ENCODE measurements at places on chromosomes 12 and 14.
A peak's percentile ranks its signal among the peaks of the same experiment; 100 is the strongest.

DNA sequence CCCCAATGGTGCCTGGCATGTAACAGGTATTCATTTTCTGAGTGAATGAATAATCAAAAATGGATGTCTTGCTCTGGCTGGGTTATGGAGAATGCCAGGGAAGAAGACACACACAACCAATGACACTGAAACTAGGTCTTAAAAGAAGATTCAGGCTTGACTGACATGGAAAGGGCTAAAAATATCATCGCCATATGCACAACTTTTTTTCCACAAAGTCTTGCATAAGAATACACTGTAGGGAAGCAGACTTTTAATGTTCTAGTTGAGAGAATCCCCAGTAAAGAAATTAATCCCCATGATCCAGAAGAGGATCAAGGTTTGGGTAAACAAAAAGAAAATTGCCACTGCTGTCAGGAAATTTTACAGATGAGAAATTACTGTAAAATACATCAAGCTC lies 116.4 kb downstream of the SLC2A13 start:
- DNase-seq = no peak

DNA sequence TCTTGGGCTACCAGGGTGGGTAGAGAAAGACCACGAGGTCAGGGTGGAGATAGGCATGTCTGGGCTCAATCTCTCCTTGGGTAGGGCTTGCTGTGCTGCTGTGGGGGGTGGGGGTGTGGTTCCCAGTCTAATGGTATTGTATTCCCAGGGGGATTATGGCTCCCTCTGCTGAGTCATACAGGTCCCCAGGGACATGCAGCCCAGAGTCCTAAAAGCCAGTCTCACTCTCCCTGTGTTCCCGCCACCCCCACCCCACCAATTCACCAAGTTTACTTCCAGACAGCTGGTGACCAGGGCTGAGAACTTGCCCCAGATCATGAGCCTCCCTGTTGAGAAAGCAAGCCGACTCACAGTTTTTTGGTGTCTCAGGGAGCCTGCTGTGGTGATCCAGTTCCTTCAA lies 367.6 kb downstream of the C12orf75 start:
- no peak for DNase-seq

- DNase-seq = no peak
Observed at GRCh38 chr12:106975993-106976658, 10.8 kb downstream of the MTERF2 start.

GRCh38 chr12:12718853-12719252 lies 1.7 kb downstream of the CDKN1B start:
- no peak for DNase-seq

- no peak for DNase-seq
Observed at GRCh38 chr12:109797905-109798669, 35.1 kb downstream of the TRPV4 start.

- peak; percentile 63 for DNase-seq
Observed at GRCh38 chr12:59113831-59114615, 193.7 kb upstream of the LRIG3 start.

- DNase-seq = no peak
Observed at GRCh38 chr12:120239776-120240494, 25.6 kb downstream of the PXN start.

GRCh38 chr12:124420041-124420995 lies 125.4 kb downstream of the RFLNA start:
- no peak for DNase-seq

- DNase-seq = no peak
Observed at GRCh38 chr14:89256951-89257350, 160.1 kb downstream of the FOXN3 start.

Measured in dorsolateral prefrontal cortex (tissue), 122 donors.